Activated CD8-positive, alpha-beta memory T cell treated with anti-CD3 and anti-CD28 coated beads, Interleukin-2, amount 50 U/mL, for 4 hours (primary cell): ENCODE measurements at places on chromosomes 1 and 21.

DNA sequence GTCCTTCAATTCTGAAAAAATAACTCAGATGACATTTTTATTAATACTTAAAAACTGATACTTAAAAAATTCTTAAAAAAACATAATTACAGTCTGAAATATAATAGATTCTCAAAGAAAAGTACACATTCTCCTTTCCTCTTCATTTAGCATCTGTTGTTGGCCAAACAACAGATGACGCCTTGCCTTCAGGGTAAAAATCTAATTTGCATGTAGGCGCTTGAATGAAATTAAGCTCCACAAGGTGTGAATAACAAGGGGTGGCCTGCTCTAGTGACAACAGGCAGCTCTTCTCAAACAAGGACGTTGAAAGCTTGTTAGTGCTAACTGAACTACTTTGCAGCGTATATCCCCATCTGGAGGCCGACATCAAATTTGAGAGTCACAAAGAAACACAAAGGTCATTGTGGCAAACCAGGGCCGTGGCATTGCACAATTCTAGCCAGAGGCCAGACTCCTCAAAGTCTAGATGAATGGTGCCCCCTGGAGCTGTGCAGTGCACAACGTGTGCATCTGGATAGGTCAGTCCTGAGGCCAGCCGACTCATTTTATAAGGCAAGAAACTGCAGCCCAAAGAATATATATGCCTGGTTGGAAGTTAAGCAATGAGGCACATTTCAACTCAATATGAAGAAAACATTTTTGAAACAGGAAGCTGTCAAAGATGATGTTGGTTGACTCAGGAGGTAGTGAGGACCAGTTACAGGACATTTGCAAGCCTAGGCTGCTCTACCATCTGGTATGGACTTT, 459.2 kb upstream of the RUNX1 start:
- no peak for DNase-seq

GRCh38 chr1:24111996-24112779, at the start of gene MYOM3:
TSS of gene MYOM3 (minus strand) at chr1:24112135. CDS start at chr1:24108636, 3,499 bp downstream.
- DNase-seq, result peak; percentile 33

DNA sequence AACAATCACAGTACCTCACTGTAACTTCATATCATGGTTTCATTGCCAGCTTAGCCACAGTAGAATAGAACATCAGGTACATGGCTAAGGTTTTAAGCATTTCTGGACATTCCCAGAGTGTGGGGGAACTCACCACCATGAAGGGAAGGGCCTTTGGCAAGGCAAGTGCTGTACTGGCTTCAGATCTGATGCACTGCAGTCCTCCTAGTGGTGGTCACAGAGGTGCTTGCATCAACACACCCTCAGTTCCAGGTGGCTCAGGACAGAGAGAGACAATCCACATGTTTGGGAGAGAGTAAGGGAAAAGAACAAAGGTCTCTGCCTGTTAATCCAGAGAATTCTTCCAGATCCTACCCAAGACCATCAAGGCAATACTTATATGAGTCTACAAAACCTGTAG, 528.4 kb upstream of the RGS18 start:
- no peak for DNase-seq

- peak; percentile 52 for DNase-seq
Measured at GRCh38 chr1:10693497-10694273, 102.8 kb downstream of the CASZ1 start.

GRCh38 chr1:234969581-234970400, 158.8 kb downstream of the TOMM20 start:
- no peak for DNase-seq

GRCh38 chr21:31181082-31181750, 142.9 kb upstream of the KRTAP19-8 start:
- peak; percentile 20 for DNase-seq

DNA sequence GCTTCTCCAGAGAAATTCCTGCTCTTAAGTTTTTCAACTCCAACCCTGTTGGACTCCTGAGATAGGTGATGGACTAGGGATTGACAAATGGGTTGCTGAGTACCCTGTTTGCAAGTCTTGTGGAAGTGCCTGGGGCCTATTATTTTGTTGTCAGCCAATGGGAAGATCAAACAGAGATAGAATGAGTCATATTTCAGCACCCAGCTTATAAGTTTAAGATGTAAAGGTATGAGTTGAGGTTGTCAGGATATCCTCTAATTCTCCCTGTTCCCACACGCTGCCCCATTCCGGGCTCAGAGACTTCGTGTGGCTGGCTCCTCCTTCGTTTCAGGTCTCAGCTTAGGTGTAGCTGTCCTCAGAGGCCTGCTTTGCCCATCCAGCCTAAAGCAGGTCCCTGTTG, 91.8 kb downstream of the CENPF start:
- no peak for DNase-seq

DNA sequence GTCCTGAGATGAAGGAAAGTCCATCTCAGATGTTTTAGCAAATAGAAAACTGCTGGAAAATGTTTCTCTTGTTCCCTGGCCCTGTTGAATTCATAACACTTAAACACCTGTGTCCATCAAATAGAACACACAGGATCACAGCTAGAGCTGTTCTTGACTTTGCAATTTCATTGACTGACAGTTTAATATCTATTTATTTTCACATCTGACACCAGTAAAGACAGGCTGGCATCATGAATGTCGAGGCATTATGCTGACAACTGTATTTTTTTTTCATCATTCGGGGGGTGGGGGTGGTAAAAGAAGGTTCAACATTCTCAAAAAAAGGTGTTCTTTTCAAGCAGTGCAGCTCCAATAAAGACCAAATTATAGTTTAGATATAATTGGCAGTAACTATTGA, 591.2 kb upstream of the PTBP2 start:
- no peak for DNase-seq

GRCh38 chr1:70906800-70907199, 140.8 kb downstream of the PTGER3 start:
- no peak for DNase-seq

DNA sequence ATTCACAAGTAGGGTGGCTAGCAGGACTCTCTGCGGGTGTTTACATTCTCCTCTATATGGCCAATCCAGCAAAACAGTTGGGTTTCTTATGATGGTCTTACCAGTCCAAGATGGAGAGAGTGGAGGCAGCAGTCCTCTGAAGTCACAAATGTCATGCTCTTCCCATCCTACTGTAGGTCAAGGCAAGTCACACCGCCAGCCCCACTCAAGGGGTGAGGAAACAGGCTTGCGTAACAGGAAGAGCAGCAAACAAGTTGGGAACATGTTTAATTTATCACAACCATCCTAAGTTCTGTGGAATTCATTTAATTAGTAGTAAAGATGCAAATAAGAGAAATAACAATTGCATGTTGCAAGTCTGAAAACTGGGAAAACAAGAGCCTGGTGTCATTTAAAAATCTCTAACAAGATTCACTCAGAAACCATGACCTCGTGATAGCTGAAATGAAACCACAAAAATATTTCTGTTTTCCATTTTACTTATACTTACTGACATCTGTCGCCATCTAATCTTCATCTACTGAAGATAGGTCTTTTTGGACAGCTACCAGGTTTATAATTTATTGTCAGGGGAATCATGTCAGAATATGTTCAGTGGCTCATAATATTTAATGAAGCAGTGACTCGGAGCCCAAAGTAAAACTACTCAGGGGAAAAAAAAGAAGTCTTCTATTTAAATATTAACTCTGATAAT, 349.1 kb upstream of the FMN2 start:
- no peak for DNase-seq

GRCh38 chr21:28795251-28795650, 197.4 kb downstream of the LTN1 start:
- DNase-seq, result no peak

- DNase-seq, result no peak
Measured at GRCh38 chr21:42302076-42302650, 13.0 kb downstream of the TFF3 start.

DNA sequence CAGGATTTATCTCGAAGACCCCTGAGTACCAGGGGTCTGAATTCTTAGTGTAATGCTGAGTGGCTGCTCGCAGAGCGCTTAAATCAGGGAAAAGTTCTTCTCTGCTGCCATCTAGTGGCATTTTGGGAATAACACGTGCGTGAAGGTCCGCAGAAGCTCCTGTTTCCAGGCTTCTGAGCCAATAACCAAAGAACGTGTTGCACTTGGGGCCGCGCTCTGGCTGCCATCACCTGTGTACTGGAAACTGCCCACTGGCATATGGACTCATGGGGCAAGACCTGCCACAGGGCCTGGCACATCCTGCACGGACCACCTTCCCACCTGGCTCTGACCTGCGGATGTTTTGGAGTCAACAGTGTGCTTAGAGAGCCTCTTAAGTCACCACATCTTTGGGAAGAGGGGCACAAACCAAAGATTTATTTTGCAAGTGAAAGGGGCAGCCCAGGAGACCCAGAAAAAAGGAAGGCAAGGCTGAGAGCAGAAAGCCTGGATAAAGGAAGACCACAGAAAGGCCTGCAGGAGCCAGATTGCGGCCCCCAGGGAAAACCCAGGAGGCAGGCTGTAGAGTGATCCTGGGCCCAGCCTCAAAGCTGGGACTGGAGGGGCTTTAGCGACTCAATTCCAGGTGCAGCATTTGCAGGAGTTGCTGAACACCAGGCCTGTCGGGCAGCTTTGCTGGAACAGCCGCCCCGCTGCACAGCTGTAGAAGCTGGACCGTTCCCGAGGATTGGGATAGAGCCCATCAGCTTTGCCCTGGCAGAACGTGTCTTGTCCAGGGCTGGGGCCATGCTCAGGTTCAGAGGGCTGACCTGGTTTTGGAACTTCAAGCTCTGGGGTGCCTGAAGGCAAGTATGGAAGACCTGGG, 13.0 kb downstream of the CHIT1 start:
- DNase-seq, result peak; percentile 50

GRCh38 chr1:237779356-237779755, 111.4 kb downstream of the ZP4 start:
- no peak for DNase-seq

GRCh38 chr1:101153692-101154091, 83.1 kb upstream of the S1PR1 start:
- DNase-seq, result no peak

DNA sequence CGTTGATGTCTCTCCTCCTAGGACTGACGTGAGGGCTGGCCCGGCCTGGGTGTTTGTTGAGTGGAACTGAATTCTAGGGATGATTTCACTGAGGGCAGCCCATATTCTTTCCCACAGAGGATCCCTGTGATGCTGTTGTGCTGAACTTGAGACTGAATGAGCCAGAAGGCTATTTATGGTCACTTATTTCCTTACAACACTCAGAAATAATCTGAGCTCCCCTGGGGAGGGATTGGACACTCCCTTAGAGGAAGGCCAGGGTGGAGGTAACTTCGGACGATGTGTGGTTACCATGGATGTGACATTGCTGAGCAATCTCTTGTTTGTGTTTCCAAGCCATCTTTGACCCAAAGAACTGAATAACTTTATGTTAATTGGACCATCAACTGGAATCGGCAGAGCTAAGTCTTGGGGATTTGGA, 5.1 kb upstream of the TMCO4 start:
- DNase-seq, result no peak

- DNase-seq, result no peak
Measured at GRCh38 chr21:42980312-42981213, 6.2 kb downstream of the PKNOX1 start.

DNA sequence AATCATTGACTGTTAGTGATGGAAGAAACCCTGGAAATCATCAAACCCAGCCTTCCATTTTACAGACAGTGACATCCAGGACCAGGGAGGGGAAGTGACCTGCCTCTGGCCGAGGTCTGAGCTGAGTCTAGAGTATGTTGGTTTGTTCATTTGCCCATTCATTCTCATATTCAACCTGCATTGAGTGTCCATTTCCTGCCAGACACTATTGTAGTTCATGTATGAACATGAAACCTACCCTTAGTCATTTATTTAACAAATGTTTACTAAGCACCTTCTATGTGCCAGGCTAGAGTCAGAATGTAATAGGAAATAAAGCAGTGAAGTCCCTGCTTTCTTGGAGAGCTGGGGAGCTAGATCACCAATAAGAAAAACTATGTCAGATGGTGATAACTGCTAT, 51.3 kb downstream of the KCND3 start:
- DNase-seq, result no peak

- DNase-seq, result no peak
Measured at GRCh38 chr1:21297975-21298374, 7.7 kb upstream of the ECE1 start.

- DNase-seq, result no peak
Measured at GRCh38 chr1:20439282-20439681, 46.7 kb downstream of the CAMK2N1 start.

DNA sequence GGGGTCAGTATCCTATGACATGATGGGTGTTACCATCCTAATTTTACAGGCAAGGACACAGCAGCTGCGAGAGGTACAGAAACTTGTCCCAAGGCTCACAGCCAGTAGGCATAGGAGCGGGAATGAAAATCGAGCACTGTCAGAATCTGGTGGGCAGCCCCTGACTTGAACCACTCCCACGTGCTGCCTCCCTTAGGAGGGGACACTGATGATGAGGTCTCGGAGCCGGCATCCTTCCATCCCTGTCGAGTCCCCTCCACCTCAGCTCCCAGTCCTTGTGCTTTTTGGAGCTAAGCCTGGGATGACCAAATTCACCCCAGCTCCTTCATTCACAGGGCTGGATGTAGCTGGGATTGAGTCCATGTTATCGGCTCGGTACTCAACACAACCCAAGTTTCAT, 49.0 kb downstream of the B3GALT5 start:
- no peak for DNase-seq

DNA sequence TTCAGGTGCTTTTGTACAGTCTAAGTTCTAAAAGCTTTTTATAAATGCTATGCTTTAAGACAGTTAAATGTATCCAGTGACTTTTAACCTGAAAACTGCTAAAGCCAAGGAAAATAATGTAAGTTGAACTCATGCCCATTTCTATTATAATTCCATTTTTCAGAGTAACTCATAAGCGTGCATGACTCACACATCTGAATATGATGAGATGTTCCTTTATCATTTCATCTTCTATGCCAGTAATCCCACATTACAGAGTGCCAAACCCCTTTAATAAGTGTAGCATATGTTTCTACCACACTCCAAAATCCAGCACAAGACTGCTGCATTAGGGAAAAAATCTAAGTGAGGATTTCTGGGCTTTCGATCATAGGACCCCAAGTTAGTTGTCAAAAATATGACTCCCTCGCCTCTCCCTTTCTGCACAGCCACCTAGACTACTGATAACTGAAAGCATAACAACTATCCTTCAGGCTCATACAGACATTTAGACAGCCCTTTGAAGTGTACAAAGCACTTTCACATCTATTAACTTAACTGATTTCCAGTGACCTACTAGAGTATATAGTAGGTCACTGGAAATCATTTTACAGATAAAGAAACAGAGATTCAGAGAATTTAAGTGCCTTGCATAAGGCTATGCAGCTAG, 45.3 kb downstream of the JAK1 start:
- DNase-seq, result no peak
